Right kidney (tissue), 9 donors: ENCODE measurements at places on chromosomes 16 and 17.

DNA sequence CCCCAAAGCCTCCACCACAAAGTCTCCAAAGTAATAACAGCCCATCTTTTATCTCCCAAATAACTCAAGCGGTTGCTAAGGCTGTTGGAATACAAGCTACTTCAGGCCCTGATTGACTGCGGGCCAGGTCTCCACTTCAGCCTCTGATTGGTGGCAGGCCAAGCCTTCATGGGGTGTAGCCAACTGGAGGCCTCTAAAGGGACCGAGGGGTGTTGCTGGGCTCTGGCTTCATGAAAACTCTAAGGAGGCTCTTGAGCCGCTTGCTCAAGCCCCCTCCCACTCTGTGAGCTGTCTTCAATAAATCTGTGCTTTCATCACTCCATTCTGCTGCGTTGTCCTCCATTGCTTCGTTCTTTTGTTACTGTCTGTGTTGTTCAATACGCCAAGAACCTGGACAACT, 487.2 kb downstream of the XYLT1 start:
- DNase-seq = no peak

- DNase-seq = no peak
These were observed 1.3 kb downstream of the ARMC5 start for GRCh38 chr16:31460582-31461002.

DNA sequence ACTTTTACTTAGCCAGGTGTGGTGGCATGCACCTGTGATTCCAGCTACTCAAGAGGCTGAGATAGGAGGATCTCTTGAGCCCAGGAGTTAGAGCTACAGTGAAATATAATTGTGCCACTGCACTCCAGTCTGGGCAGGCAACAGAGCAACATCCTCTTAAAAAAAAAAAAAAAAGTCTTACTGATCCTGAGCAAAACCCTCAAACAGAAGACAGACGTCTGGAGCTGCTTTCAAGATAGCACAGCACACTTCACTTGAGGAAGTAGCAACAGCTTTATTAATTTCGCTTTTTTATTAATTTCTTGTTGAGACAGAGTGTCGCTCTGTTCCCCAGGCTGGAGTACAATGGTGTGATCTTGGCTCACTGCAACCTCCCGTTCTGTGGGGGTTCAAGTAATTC, 10.2 kb upstream of the GGA2 start:
- no peak for DNase-seq

- DNase-seq = no peak
These were observed 240.4 kb upstream of the TNRC6C start for GRCh38 chr17:77717941-77718668.

DNA sequence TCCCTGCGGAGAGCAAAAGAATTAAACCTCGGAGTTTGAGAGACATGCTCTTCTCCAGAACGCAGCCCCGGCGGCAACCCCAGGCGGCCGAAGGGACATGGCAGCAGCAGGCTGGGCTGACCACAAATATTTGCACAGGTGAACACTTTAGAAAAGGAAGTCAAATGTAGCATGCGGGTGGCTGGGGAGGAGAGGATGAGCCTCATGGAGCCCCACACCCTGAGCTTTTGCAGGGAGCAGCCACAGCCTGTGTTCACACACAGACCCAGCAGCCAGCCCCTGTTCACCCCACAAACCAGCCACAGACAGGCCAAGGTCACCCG, 17.8 kb downstream of the HS3ST6 start:
- no peak for DNase-seq

DNA sequence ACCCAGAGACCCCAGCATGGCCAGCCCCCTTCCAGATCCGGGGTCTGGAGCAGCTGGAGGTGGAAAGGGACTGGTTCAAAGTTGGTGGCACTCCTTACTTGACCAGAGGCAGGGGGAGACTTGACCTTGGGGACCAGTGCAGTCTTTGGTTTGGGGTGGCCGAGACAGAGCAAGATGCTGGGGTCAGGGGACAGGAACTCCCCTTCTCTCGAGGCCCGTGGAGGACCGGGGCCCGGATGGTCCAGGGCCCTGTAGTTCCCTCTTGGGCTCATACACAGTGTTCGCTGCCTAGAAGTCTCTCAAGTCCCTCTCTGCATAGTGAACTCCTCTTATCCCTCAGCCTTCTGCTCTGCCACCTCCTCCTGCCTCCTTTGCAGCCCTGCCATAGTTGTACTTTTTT, 601 bp upstream of the PRSS33 start:
- DNase-seq = no peak

- no peak for DNase-seq
These were observed 224.3 kb downstream of the MSI2 start for GRCh38 chr17:57480438-57481196.

GRCh38 chr17:17682293-17682736, 1.1 kb downstream of the RAI1 start:
- DNase-seq = peak; percentile 86

DNA sequence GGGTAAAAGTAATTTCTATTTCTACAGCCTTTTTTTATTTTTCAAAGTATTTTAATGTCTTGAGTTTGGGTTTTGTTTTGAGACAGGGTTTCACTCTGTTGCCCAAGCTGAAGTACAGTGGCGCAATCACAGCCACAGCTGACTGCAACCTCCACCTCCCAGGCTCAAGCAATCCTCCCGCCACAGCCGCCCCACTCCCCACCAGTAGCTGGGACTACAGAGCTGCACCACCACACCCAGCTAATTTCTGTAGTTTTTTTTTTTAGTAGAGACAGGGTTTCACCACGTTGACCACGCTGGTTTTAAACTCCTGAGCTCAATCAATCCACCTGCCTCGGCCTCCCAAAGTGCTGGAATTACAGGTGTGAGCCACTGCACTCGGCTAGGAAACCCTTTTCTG, 44.0 kb downstream of the TUBD1 start:
- DNase-seq = no peak

- DNase-seq = no peak
These were observed 874 bp downstream of the WWP2 start for GRCh38 chr16:69762814-69763598.

- no peak for DNase-seq
These were observed 390.1 kb downstream of the ZFHX3 start for GRCh38 chr16:72657791-72658190.

DNA sequence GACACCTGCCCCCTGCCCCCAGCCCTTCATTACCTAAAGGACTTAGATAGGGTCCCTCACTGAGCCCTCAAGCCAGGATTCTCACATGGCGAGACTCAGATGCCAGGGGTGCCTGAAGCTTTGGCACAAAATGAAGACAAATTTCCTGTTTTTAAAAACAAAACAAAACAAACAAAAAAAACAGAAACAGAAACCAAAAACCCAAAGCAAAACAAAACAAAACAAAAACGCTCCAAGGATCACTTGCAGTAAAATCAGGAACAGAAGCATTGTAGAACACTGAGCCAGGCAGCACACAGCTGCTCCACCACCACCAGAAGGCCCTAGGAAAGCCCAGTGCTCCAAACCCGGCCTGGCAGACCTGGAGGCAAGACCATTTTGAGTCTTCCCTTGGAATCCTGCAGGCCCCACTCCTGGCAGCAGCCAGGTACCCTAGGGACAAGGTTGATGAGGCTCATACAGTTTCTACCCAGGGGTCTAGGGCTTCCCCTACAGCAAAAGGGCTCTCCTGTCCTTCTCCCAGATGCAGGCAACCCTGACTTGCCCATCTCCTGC, 20.8 kb downstream of the MYO18A start:
- no peak for DNase-seq

GRCh38 chr17:74478420-74479100, 12.1 kb downstream of the CD300A start:
- DNase-seq = no peak

- DNase-seq = no peak
These were observed 7.8 kb downstream of the NUDT16L1 start for GRCh38 chr16:4700997-4701743.

GRCh38 chr17:34913001-34913400, 48.3 kb downstream of the CCT6B start:
- no peak for DNase-seq

GRCh38 chr17:823501-823902, 41.3 kb downstream of the MRM3 start:
- DNase-seq = no peak

- no peak for DNase-seq
These were observed 116.3 kb downstream of the USP22 start for GRCh38 chr17:20926532-20926931.

- no peak for DNase-seq
These were observed 849 bp downstream of the PRR29 start for GRCh38 chr17:63998721-63999679.

GRCh38 chr16:6382924-6383459, 949.7 kb upstream of the RBFOX1 start:
- no peak for DNase-seq

DNA sequence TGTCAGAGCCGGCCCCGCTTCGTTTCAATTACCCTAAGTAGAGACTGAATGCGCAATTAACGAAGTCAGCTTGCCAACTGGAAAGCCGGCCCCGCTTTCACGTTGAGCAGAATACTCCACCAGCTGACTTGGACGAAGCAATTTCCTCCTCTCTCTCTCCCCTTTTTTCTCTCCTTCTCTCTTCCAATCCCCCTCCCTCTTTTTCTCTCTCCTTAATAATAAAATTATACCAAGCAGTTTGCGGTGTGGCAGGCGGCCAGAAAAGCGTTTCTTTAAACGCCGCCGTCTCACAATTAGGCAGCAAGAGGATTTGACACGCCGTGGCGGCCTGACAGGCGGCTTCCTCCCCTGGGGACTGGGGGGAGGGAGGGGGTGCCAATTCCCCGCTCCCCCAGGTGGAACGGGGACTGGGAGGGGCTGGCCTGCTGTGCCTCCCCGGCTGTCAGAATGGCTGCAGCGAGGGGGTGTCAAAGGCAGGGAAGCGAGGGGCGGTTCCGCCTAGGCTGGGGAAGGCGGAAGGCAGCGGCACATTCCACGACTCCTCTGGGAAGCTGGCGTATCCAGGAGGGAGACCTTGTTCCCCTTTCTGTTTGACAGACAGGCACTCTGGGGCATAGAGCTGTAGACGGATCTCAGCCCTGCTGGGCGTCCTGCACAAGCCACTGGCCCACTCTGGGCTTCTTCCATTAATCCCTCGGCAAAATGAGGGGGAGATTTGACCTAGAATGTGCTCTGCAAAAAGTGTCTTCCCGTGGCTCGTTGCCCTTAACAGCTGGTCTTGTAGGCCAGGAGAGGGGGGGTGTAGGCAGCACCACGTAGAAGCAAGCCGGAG, 52.7 kb downstream of the SREBF1 start:
- DNase-seq = peak; percentile 83

GRCh38 chr17:30332057-30332542, 1.8 kb downstream of the TMIGD1 start:
- DNase-seq = no peak

DNA sequence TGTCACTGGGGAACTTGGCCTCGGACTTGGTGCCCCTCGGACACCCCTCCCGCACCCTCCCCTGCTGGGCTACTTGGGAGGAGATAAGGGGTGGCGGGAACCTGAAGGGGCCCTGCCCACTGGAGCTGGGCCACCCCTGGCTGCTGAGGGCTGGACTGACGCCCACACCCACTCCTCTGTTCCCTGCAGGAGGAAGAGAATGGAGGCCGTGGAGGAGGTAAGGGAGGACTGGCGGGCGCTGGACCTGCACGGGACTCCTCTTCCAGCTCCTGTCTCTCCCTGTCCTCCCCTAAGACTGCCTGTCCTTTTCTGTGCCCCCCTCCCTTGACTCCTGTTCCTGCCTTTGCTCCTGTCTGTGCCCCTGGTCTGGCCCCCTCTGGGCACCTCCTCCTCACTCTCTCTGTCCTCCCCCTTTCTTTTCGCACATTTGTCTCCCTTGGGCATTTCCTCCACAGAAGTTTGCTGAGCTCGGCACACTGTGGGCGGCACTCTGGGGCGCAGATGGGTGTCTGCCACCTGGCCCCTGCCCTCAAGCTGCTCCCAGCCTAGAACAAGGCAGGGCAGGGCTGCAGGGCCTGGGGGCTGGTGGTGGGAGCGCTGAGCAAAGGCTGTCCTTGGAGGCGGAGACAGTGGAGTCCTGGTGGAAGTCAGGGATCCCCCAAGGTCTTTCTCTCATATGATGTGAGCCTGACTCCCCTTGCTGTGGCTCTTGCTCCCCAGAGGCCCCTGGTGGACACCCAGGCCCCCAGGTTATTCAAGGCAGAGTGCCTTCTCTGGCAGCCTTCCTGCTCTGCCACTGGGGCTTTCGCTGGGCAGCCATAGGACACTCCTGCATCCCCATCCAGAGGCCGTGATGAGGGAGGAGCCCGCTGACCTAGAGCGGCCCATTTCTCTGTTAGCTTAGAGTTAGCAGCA, 32.7 kb downstream of the ARHGAP23 start:
- no peak for DNase-seq

- DNase-seq = peak; percentile 96
These were observed at the start of gene MRPL38 for GRCh38 chr17:75904749-75905521. TSS of gene MRPL38 (minus strand) at chr17:75904884. CDS start at chr17:75904875, 9 bp downstream.

- no peak for DNase-seq
These were observed 2.0 kb upstream of the CCL11 start for GRCh38 chr17:34283571-34283970.

- DNase-seq = no peak
These were observed 44.1 kb upstream of the CBFA2T3 start for GRCh38 chr16:89020925-89021595.

DNA sequence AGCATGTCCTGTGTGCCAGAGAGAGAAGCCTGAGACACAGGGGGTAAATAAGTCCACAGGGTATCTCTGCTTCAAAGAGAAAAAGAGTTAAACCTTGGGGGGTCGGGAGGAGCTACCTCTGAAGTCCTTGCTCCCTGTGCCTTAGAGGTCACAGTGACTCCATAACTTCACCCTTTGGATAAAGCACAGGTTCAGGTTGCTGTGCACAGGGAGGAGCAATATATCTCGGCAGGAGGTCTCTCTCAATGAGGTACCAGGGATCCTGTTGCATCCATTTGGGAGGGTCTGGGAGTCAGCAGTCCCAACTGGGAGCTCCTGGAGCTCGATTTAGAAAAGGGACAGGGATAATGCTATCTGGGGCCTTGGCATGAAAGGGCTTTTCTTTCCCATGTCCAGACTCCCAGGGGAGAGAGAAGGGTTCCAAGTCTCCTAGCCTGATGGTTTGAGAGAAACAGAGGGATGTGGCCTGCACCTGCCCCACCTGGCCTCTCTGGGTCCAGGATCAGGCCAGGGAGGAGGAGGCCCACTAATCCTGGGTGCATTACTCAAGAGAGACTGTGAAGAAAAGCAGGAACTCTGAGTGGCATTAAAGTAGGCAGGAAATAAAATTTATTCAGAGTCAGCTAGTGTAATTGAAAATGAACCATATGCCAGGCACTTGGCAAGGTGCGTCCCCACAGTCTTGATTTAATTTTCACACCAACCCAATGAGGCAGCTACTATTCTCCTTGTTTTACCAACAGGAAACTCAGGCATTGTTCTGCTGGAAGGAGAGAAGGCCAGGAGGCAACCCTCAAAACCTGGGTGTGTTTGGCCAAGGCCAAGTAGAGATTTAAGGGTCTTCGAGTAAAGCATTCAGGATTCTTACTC, 40.7 kb downstream of the CUEDC1 start:
- no peak for DNase-seq
